ENCODE measurements at places on chromosomes 11 and 22.

- peak; percentile 84 for DNase-seq
Measured at GRCh38 chr11:13333456-13333957, 55.9 kb downstream of the BMAL1 start.

DNA sequence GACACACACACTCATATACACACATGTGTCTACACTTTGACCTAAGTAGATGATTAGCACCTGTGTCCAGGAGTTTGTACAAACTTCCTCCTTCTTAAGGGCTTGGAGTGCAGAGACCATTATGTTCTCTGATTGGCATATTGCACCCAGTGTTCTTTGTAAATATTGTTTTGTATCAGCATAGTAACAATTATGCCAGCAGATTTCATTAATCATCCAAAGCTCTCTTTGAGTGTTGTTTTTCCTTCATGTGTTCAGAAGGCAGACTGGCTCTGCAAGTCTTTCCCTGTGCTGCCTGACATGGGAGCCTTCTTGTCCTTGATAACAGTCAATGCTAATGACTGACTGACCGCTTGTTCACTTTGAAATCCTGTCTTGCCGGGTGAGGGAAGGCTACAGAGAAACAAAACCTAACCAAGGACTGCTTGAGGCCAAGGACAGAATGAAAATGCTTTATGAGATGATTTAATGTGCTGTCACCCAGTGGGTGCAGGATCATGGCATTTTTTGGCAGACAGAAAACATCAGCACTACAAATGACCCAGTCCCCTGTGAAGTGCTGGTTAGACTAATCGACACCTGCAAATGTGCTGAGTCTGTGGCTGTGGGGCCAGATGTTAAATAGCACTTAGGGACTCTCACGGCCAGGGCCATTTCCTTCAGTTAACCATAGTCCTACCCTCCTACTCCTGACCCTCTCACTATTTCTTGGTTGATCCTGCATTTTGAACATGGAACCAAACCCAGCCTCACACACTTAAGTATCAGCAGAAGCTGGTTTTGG, 6.6 kb upstream of the BARX2 start:
- DNase-seq, result no peak

DNA sequence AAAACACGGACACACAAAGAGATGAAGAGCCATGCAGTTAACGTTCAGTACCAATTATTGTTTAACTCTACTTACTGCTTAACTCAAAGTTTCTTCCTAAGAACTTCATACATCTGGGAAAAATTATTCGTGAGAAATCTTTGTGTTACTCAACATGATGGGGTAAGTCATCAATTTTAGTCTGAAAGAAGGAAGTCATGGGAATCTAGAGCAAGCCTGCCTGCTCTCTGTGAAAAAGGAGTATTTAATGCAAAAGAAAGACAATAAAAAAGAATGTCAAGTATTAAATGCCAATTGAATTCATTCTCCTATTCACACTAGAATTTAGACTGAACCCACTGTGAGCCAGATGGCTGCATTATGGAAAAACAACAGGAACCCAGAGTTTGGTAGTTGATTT, 16.0 kb downstream of the TMEM123 start:
- DNase-seq, result no peak

DNA sequence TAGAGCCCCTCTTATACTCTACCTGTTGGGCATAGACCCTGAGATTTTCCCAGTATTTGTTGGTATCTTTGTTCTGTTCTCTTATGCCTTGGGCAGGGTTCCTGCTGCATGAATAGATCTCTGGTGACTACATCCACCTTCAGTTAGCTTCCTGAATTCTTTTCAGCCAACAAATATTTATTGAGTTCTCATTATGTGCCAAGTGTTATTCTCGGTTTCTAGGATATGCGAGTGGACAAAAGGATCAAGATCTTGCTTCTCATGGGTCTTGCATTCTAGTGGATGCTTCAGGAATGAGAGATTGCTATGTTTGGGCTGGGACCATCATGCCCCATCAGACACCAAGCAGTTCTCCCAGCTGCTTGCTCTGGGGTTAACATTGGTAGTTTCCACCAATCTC, 340.0 kb downstream of the METTL15 start:
- DNase-seq, result no peak

DNA sequence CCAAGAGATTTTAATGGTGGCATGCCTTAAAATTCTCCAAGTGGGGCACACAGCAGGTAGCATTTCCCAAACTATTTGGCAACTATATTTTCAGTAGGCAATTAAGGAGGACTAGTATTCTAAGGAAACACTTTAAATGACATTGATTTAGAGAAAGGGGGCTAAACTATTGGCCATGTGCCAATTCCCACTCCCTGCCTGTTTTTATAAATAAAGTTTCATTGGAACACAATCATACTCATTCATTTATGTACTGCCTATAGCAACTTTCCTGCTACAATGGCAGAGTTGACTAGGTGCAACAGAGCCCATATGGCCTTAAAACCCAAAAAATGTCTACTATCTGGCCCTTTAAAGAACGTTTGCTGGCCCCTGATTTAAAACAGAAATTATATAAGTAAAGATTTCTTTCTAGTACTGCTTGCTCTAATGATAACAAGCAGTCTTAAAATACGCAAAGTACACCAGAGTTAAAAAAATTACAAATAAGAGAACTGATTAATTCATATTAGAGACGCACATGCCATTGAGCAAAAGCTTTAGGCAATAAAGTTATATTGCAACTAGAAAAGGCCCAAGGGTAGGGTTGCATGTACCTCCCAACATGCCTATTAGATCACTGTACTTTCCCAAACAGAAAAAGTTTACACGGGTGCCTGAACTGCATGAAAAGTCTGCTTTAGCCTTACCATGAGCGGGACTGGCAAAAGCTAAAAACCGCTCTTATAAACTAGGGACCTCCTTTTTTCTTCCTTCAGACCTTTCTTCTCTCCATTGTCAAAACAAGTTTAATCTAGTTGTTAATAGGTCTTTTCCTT, 14.2 kb downstream of the E2F8 start:
- DNase-seq, result no peak

DNA sequence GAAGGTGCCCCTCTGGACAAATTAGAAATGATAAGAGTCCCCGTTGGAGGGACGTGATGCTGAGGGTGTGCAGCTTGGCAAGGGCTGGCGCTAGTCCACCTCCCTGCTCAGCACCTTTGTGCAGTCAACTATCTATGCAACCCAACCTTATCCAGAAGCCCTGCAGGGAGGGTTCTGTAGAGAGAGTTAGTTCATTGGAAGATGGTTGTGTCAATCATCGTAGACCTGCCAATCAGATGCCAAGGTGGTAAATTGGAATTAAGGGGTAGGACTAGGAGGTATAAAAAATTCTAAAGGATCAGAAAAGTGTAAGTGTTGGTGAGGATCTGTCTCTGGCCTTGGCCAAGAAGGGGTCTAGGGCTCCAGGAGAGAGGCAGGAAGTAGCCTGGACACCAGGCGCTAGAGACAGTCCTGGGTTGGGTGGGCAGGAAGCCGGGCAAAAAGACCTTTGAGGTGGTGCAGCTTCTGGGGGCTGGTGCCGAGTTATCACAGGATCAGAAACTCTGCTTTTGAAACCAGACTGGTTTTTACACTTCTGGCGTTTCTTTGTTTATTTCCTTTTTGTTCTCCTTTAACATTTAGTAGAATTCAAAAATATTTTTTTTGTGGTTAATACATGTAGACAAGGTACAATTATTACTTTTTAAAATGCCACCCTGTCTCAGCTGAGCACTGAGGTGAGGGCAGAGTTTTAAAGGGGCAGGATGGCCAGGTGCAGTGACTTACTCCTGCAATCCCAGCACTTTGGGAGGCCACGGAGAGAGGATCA, 1.6 kb downstream of the C1QTNF6 start:
- DNase-seq, result peak; percentile 75

- no peak for DNase-seq
Measured at GRCh38 chr11:9092853-9093778, 1.7 kb upstream of the SCUBE2 start.

DNA sequence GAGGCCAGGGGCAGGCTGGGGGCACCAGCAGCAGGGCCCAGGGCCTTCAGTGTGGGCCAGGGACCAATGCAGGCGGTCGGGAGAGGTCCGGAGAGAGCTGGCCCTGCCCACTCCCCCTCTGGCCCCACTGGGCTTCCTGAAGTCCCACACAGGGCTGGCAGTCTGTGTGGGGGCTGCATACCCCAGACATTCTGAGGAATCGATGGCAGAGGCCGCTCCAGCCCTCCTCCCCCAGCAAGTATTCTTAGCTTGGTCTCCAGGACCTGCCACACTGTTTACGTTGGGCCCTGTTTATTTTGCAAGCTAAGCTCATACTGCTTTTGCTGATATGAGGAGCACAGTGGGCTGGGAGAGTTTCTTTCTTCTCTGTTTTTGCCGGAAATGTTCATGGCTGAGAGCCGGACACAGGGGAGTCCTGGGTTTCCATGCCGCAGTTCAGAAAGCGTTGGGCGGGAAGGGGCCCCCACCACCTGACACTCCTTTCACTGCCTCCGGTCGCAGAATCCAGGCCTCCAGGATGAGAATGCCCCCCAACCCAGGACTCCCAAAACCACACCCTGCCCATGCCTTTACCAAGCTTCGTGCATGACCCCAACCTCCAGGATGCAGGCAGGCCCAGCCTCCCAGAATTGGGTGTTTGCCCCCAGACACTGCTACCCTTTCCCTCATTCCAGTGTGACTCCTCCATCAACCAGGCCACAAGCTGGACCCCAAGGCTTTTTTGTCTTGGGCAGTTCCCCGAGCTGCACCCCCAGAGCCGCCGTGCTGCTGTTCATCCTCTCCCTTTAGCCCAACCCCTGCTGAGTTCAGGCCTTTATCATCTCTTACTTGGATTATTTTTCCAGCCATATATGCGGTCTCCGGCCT, 81.8 kb upstream of the KCNQ1OT1 start:
- no peak for DNase-seq

DNA sequence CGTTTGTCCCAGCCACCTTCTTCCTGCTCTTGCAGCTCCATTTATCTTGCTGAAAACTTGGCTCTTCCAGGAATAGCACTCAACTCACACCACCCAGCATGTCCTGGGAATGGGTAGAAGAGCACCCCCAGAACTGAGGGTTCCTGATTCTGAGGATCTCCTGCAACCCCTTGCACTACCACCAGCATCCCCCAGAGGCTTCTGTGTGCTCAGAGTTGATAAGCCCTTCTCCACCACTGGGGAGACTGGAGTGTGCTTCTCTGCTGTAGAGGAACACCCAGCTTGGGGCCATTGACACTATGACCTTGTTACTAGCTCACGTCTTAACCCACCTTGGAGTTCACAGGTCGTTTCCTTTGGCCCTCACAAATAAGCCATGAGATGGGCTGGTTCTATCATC, 121.0 kb downstream of the GRIK4 start:
- DNase-seq, result no peak

DNA sequence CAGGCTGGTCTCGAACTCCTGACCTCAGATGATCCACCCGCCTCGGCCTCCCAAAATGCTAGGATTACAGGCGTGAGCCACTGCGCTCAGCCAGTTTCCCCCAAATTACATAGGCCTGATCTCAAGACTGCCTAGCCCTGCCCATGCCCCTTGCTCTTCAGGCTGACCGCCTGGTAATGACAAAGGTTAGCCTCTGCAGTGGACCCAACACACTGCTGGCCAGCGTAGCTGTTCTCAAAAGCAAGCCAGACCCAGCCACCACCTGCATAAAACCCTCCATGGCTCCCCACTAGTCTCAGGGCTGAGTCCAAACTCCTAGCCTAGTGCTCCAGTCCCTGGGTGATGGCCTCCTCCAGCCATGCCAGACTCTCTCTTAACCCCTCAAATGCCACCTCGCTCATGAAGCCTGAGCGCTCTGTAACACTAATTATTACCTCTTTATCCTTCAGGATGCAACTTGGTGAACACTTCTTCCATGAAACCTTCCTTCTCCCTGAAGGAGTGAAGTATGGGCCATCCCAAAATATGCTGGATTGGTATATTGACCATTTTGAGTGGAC, 836 bp upstream of the RSPH14 start:
- DNase-seq, result no peak

DNA sequence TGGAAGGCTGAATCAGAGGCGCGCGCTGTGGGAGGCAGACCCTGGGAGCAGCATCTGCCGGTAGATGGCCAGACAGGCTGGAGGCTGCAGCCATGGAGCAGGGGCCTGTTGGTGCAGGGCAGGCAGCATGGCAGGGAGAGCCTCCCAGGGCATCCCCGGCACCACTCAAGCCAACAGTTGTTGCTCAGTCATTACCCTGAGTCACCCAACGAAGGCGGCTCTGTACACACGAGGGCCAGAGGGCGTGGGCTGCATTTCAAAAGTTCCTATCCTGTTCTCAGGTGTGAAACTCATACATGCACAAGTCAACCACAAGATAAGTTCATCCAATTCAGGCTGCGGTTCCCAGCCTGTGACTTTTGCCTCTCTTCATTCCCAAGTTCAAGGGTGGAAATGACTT, 2.6 kb downstream of the ANO1 start:
- DNase-seq, result peak; percentile 47

DNA sequence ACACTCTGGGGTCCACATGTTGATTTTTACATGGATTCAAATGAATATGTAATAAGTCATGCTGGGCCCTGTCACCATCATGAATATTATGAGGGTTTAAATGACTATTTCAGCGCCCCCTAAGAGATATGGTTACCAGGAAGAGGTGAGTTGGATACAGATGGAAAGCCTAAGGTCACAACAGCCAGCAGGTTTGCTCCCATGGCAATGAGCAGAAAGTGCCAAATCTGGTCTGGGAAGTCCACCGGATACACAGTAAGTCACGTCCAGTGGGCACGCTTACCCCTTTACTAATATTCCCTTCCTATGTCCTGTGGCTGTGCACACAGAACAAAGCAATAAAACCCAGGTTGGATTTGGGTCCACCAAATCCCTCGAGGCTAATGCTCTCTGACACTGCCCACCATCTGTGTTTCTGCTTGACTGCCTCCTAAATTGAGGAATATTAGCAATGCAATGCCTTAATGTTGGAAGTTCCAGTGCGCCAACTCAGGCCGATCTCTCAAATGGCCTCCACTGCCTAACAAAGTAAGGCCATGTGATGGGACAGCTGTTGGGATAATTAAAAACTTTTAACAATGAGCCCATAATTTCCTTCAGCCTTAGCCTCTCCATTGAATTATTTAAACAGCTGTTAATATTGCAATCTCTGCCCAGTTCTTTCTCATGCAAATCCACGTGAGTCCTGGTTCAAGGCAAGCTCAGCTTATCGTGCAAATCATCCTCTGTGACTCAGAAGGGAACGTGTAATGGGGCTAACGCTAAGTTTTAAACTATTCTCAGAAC, 97.6 kb downstream of the SLC1A2 start:
- DNase-seq, result no peak

DNA sequence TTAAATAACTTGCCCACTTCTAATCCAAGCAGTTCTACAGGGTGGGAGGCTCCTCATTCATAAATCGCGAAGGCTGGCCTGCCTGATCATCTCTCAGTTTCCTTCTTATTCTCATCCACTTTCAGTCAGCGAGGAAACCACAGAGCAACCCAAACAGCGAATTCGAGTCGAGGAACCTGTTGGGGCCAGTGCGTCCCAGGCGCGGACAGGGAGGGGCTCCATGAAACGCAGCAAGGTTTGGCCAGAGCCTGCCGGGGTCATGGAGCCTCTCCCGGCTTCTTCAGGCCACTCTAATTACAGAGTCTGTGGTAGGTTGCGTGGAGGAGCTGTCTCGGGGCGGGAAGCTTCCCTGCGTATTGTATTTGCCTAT, 741 bp upstream of the NAV2 start:
- DNase-seq, result no peak

- no peak for DNase-seq
Measured at GRCh38 chr11:60241786-60242185, 1.2 kb downstream of the MS4A4E start.

- DNase-seq, result no peak
Measured at GRCh38 chr11:12975195-12975594, 33.9 kb upstream of the RASSF10 start.

GRCh38 chr22:39178206-39179111, 26.0 kb upstream of the CBX7 start:
- DNase-seq, result no peak

Measured in Caki2 (cell line).